Fibroblast of skin of scalp (primary cell): ENCODE measurements at places on chromosomes 12 and 14.
A peak's percentile ranks its signal among the peaks of the same experiment; 100 is the strongest.

- no peak for DNase-seq
Observed at GRCh38 chr12:68290126-68290525, 36.7 kb upstream of the IL22 start.

GRCh38 chr12:100404769-100405407 lies 48.0 kb downstream of the SLC17A8 start:
- peak; percentile 42 for DNase-seq

DNA sequence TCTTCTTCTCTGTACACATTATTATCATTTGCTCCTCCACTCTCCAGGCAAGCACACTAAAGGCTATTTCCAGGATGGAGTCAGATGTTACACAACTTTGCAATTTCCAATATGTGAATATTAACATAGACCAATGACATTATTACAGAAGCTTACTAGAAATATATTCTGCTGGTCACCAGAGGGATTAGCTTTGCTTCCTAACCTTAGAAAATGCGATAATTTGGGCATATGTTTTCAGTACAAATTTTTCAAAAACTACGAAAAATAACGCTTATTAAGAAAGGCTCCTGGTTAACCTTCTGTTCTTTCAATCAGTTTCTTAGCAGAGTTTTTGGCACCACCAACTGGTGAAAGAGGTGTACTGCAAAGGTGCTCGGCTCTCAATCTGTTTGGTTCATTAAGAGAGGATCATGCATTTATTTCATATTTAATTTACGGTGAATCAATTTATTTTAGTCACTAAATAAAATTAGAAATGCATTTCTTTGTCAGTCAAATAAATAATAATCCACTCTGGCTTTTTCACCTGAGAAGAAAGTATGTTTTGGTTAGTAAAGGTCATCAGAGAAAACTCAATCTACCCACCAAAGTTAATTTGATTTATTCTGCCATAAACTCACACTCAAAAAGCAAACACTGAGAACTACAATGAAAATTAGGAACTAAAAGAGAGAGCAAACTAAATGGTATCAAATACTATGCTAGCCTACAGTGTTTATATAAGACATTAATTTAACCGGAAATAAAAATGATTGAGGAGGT lies 39.2 kb downstream of the EFCAB11 start:
- DNase-seq: peak; percentile 77

GRCh38 chr12:3172124-3173007 lies 95.2 kb downstream of the TSPAN9 start:
- no peak for DNase-seq

DNA sequence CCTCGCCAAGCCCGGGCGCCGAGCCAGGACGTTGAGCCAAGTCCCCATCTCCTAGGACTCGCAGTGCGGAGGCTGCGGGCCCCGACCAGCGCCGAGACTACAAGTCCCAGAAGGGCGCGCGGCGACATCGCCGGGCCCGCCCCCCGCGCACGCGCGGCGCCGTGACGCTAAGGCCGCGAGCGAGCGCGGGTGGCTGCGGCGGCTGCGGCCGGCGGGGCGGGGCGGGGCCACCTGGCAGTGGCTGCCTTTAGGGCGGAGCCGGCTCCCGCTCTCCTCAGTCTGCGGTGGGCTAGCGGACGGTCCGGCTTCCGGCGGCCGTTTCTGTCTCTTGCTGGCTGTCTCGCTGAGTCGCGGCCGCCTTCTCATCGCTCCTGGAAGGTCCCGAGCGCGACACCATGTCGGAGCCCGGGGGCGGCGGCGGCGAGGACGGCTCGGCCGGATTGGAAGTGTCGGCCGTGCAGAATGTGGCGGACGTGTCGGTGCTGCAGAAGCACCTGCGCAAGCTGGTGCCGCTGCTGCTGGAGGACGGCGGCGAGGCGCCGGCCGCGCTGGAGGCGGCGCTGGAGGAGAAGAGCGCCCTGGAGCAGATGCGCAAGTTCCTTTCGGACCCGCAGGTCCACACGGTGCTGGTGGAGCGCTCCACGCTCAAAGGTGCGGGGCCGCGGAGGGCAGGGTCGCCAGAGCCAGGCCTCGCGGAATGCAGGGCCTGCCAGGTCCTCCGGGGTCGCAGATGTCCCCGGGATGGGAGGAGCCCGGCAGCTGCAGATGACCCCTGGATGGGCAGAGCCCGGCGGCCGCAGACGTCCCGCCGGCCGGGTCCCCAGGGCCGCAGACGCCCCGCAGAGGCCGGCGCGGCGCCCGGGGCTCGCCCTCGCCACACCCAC lies at the start of gene DYNC1H1:
TSS of gene DYNC1H1 (plus strand) at position 277 of the 884 bp plus-strand sequence. CDS start at position 396, 119 bp downstream.
- peak; percentile 93 for DNase-seq

- no peak for DNase-seq
Observed at GRCh38 chr14:96686126-96686525, 111.1 kb upstream of the VRK1 start.

GRCh38 chr12:128825835-128826234 lies 2.1 kb upstream of the SLC15A4 start:
- DNase-seq: no peak

DNA sequence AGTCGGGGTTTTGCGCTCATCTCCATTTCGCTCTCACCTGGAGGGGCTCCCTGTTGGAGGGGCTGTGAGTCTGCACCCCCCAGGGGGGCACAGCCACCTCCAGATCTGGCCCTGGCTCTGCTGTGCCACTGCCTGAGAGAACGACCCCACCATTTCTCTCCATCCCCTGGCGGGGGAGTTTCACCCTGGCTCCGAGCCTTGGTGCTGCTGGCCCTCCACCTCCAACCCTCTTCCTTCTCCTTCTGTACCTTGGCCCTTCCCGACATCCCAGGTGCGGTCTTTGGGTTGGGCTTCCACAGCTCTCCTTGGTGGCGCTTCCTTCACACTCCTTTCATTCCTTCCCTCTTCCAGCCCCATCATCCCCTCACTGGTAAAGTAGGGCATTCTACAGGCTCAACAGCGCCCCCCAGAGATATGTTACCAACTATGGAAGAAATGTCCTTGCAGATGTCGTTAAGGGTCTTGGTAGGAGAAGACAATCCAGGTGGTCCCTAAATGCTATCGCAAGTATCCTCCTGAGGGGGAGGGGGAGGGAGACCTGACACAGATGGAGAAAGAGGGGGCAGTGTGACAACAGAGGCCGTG lies 16.3 kb downstream of the SERPINA1 start:
- no peak for DNase-seq

DNA sequence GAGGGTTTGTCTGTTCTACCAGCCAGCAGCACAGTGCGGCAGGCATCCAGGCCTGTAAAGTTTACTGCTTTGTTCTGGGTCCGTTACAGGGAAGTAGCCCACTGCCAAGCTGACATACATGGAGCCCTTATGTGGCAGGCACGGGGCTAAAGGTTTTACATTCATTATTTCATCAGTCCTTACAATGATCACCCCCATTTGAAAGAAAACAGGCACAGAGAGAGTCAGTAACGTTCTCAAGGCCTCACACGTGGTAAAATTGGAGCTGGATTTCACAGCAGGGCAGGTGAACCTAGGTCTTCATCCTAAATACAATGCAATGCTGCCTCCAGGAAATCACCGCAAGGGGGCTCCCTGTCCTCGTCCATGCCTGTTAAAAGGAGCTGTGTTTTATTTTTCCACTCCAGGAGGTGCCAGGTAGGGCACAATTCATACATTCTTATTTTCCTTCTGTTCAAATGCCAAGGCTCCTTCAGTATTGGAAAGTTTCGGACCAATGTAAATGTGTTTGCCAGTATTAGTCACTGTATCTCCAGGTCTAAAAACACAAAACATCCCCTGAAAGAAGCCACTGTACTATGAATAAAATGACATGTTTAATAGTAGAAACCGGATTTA lies 172.2 kb upstream of the GZMB start:
- DNase-seq: peak; percentile 52
